Stimulated activated CD4-positive, alpha-beta T cell treated with anti-CD3 and anti-CD28 coated beads, Interleukin-1b, Interleukin-23, amount 100 ng/mL, for 48 hours (primary cell): ENCODE measurements at places on chromosomes 2 and 18.

GRCh38 chr18:11502368-11502767 lies 107.0 kb upstream of the SLC35G4 start:
- DNase-seq: no peak

DNA sequence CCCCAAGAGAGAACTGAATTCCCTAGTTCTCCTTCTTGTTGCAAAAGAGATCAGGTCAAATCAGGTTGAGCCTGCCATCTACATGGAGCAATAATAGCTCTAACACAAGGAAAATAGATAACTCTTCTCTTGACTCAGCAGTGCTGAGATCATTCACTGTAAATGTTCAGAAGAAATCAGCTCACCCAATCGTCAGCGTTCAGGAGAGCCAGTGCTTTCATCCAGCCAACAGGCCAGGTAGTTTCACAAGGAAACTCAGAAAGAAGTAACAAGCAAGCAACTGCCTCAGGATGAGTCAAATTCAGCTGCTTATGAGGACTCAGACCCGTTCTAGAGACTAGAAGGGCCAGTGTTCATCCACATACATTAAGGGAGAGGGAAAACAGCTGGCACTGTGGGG lies 5.9 kb downstream of the LMAN2L start:
- DNase-seq: no peak

GRCh38 chr18:2723207-2723606 lies 67.7 kb downstream of the SMCHD1 start:
- DNase-seq: no peak

GRCh38 chr2:69118609-69119008 lies 105.6 kb downstream of the ANTXR1 start:
- DNase-seq: no peak

GRCh38 chr2:33786881-33787280 lies 187.8 kb upstream of the FAM98A start:
- DNase-seq: no peak

DNA sequence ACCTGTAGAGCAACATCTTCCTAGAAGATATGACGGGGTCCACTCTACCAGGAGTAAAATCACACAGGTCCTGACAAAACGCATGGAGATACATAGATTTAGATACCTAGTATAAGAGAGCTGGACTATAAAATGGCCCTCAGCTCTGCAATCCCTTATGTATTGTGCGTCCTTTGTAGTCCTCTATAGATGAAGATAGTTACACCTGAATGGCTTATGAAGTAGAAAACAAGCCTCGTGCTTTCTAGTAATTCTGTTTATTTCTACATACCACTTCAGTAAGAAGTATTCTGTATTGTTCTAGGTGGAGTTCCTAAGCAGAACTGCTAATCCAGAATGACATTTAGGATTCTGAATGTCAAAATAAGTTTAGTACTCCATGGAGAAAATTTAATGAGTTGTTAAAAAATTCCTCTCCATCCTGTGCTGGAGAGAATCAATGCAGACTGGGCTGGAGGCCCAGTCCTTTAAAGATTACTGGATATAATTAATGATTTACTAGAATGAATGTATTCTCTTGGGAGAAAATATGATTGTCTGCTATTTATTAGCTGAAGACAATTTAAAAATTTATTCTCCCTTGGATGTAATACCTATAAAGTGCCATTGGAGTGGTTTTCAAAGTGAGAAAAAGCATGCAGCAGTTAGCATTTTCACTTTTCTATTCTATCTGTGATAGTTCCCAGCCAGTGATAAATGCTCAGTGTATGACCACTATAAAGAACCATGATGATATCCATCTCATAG lies 147.3 kb upstream of the UNC80 start:
- no peak for DNase-seq

GRCh38 chr2:62537814-62538213 lies 31.8 kb upstream of the TMEM17 start:
- no peak for DNase-seq

- DNase-seq: no peak
These were observed 462.8 kb upstream of the MEX3C start for GRCh38 chr18:51660188-51660715.

- DNase-seq: no peak
These were observed 35.5 kb upstream of the PTH2R start for GRCh38 chr2:208370881-208371633.

DNA sequence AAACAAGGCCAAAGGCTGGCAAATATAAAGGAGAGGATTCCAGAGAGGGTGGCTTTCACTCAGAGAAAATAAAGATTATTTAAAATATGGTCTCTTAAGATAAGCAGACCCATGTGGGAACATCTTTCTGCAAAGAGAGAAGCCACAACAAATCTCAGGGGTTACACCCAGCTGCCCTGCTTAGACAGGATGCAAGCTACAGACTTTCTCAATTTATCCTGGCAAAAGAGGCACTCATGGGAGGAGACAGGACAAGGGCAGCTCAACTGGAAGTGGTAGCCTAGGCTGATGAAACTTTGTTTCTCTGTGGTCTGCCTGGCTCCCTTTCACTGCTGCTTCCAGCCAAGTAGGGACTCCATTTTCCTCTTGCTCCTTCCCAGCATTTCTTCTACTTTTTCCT lies 25.9 kb upstream of the SULT1C4 start:
- DNase-seq: no peak

DNA sequence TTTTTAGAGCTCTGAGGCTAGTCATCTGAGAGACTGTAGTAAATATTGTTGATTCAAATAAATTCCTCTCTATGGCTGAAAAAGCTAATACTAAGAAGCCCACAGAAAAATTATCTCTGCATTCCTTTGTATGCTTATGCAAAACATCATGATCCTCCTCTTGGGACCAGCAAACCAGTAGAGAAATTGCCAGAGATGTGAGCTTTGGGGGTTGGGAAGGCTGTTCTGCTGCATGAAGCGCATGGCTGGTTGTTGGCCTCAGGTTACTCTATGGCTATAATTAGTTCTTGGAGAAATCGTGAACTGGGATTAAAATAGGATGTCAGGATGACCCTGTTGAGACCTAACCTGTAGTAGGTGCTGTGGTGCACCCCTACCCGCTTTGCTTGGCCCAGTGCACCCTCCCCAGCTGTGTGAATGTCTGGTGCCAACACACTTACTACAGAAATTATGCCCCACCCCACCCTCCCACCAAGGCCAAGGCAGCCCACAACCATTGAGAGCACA lies 35.5 kb upstream of the C1D start:
- DNase-seq: no peak
